NCI-H187 (cell line): ENCODE measurements at places on chromosomes 7 and 10.

DNA sequence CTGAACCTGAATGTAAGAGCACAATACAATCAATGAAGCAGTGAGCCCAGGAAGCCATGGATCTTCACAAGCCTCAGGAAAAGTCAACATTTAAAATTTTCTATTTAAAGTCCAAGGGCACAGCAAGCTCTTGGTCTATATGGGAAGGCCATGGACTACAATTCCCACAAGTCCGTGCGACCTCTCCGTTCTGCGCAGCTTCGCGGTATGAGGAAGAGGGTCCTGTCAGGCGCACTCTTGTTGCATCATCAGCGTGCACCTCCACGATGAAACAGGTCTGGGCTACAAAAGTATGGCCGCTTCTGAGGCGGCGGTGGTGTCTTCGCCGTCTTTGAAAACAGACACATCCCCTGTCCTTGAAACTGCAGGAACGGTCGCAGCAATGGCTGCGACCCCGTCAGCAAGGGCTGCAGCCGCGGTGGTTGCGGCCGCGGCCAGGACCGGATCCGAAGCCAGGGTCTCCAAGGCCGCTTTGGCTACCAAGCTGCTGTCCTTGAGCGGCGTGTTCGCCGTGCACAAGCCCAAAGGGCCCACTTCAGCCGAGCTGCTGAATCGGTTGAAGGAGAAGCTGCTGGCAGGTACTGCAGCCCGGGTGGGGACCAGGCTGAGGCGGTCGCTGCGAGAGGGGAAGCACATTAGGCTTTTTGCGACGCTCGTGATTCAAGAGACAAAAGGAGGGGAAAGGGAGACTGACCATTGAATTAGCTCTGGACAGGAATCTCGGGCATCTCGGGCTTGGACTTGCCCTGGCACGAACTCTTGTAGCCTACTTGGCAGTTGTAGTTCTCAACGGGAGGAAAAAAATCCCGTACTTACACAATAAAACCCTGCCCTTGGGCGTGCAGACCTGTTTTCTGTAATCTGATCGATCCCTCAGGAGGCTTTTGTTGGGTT, at the start of gene TRUB1:
Gene TRUB1, plus strand, starts transcription at position 234 of the 894 bp plus-strand sequence. Its CDS starts 59 bp downstream, at position 293.
- peak; percentile 72 for DNase-seq

DNA sequence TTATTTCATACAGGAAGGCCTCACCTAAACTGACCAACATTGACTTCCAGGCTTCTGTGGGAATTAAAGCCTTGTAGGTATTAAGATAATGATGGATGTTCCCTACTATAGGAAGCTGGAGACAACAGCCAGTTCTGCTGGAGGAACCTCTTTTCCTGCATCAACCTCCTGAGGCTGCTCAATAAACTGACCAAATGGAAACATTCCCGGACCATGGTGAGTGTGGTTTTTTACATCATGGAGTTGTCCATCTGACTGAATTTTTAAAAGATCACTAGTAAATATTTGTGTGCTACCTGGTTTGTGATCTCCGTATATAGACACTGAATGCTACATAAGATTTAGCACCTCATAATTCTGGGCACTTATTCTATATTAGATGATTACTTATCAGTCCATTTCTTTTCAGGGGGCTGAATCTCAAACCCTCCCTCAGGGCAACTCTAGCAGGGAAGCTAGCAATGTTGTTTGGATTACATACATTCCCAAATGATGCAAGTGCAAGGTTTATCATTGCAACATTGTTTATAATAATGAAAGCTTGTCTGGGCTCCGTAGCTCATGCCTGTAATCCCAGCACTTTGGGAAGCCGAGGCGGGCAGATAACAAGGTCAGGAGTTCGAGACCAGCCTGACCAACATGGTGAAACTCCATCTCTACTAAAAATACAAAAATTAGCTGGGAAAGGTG, 21.5 kb upstream of the SMKR1 start:
- no peak for DNase-seq

- DNase-seq: no peak
Observed at GRCh38 chr7:55050281-55050680, 31.5 kb downstream of the EGFR start.

DNA sequence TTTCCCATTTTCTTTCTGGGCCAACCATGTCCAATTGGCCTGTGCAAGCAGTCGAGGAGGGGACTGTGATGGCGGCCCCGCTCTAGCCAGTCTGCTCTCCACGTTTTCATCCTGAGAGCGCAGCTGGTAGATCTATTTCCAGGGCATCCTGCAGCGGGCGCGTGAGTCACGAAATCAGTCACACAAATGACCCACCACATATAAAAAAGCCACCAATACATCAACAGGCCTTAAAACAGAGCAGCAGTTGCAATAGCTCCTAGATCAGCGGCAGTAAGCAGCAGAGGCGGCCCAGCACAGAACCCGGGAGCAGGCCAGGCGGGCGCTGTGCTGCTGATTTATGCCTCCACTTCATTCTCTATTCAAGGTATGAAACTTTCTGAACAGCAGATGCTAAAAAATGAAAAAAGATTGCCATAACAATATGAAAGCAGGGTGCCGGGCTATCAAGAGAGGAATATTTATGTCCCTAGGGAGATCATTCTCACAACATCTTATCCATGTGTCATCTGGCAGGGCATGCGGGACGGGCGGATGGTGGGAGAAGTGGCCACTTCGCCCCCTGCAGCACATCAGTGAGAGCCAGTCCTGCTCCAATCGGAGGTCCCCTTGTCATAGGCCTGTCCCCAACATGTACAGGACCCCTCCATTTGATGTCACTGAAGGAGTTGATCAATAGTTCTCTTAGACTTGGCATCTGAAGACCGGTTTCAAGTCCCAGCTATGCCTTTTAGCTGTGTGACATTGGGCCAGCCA, 98.0 kb upstream of the GPR26 start:
- DNase-seq: no peak

DNA sequence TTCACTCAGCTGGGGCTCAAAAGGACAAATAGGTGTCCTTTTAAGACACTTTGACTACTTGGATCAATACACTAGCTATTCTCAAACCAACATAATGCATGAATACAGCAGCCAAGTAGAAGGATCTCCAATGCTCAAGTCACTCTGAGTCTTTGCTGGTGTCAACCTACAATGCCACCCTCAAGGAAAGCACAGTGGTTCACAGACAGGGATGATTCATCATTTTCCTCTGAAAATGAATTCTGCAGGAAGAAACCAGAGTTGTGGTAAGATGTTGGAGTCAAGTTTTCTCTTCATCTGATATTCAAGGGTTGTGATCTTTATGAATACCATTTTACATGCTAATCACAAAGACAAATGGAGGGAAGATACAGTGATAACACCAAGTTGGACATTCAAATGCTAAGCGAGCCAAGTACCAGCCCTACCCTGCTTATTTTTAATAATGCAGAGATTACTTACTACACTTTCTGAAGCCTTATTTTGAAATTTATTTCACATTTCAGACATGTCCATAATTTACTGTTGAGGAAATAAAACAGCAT, 143.1 kb upstream of the FGFR2 start:
- no peak for DNase-seq

- no peak for DNase-seq
Observed at GRCh38 chr10:94680544-94680943, 3.0 kb upstream of the CYP2C18 start.

- DNase-seq: no peak
Observed at GRCh38 chr7:149093228-149093627, 2.7 kb upstream of the ZNF786 start.

- no peak for DNase-seq
Observed at GRCh38 chr10:71715860-71716259, 3.7 kb downstream of the C10orf105 start.

GRCh38 chr10:6659451-6659850, 79.4 kb upstream of the PRKCQ start:
- no peak for DNase-seq

GRCh38 chr7:19939746-19940145, 166.3 kb upstream of the TMEM196 start:
- DNase-seq: no peak

DNA sequence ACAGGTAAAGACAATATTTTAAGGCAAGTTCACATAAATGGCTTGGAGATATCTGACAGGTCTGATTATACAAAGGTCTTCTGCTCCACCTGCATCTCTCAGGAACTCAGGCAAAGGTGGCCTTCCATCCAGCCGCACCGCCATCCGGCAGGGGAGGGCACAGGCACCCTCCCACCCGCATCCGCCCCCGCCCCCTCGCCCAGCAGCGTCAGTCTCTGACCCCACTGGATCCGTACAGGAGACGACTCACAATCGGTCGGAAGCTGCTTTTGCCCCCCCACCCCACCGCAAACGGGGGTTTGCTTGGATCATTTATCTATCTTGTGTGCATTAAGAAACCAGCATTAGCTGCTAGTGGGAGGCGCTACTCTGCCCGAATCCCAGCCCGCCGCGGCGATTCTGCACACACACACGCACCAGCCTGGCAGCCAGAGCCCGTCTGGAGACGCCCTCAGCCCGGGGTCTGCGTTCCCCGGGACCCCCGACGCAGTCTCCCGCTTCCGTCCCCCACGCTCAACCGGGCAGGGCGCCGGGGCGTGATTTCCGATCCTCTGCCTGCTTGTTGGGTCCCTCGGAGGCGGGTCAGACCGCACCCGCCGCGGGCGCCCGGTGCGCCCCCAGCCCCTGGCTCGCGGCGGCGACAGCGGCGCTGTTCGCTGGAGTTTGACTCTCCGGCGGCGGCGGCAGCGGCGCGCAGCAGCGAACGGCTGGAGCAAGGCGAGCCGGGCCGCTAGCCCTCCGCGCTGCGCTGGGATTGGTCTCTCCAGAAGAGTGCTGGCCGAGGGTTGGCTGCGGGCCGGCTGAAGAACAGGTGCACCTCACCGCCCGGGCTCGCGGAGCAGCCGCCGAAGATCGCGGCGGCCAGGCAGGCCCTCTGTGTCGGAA, 820 bp upstream of the NRG3 start:
- DNase-seq: no peak

- no peak for DNase-seq
Observed at GRCh38 chr7:19117870-19118608, 603 bp upstream of the TWIST1 start.
